WTC11 (cell line): ENCODE measurements at places on chromosomes 4 and X. TPM values are rescaled to one million over a fixed set of nuclear protein-coding genes. Genes with fewer than 3 reads are reported as not detected.
A peak's percentile ranks its signal among the peaks of the same experiment; 100 is the strongest.

The S100P gene
- 0.55 TPM in 1 of 3 replicates, not detected in the others for total RNA-seq

The MGST2 gene
- 13.6 to 14.9 TPM (median 14.8 TPM) in 3 replicates for total RNA-seq

The RBMXL3 gene
- total RNA-seq, result not detected in 3 replicates

GRCh38 chr4:71540749-71541269 lies 202.0 kb downstream of the SLC4A4 start:
- no peaks in the 10 kb centered on the region for H3K27me3 ChIP-seq
- H3K27ac ChIP-seq, result no peak overlapping the region
- no peak for DNase-seq
- H3K36me3 ChIP-seq, result no peaks in the 10 kb centered on the region
- H3K4me3 ChIP-seq, result no peak overlapping the region
- peaks cover 6% of the 10 kb centered on the region for H3K4me1 ChIP-seq

GRCh38 chrX:123348468-123348867 lies 164.4 kb downstream of the GRIA3 start:
- peak overlapping the region; percentile 60 for H3K27ac ChIP-seq
- H3K36me3 ChIP-seq, result no peaks in the 10 kb centered on the region
- no peak overlapping the region for H3K4me3 ChIP-seq
- H3K27me3 ChIP-seq, result no peaks in the 10 kb centered on the region

DNA sequence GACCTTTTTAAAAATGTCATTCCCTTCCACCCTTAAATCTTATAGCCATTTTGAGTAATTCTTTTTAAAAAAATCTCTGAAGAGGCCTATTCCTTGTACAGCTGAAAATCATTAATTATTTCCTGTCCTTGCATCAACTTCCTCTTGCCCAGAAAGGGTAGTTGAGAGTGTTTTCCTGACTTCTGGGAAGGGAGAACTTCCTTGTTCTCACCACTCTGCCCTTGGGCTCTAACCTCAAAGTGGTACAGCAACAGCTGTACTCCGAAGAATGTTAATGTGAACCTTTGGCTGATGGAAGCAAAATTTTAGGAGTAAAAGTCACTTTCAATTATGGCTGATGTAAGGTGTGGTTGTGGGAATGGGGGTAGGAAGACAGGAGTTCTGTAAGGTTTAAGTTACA lies 15.1 kb upstream of the FABP2 start:
- H3K27ac ChIP-seq, result peak overlapping the region; percentile 5; the same call in 1 of the 2 replicates
- no peak for DNase-seq
- H3K36me3 ChIP-seq, result no peaks in the 10 kb centered on the region

DNA sequence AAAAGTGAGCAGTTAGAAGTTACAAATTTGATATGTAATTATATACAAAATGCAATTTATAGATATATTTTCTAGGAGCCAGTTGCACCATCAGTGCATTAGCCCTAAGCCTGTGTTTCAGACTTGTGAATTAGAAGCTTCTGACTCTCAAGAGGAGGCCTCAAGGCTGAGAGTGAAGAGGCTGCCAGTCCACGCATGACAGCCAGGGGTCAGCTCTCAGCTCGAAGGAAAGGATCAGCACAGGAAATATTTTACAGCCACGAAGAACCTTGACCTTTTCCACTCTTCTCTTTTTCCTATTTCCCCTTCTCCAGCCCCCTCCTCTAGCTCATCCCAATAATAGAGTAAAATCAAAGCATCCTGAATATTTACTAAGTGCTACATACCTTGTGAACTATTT lies 642.4 kb downstream of the TRIML1 start:
- peaks cover 7% of the 10 kb centered on the region; the same call in 1 of the 2 replicates for H3K4me1 ChIP-seq
- no peak overlapping the region for H3K27ac ChIP-seq
- no peaks in the 10 kb centered on the region for H3K27me3 ChIP-seq
- H3K4me3 ChIP-seq, result no peak overlapping the region
- peak; percentile 39 for DNase-seq

- no peaks in the 10 kb centered on the region for H3K27me3 ChIP-seq
- no peaks in the 10 kb centered on the region for H3K36me3 ChIP-seq
- H3K4me3 ChIP-seq, result no peak overlapping the region
- no peak overlapping the region for H3K27ac ChIP-seq
- no peak for DNase-seq
- no peaks in the 10 kb centered on the region for H3K4me1 ChIP-seq
These were observed 1026.2 kb downstream of the DMD start for GRCh38 chrX:32185160-32185559.

- DNase-seq, result peak; percentile 13
- H3K4me3 ChIP-seq, result no peak overlapping the region
- H3K27me3 ChIP-seq, result no peaks in the 10 kb centered on the region
- H3K27ac ChIP-seq, result no peak overlapping the region
- no peaks in the 10 kb centered on the region for H3K36me3 ChIP-seq
These were observed 48.0 kb downstream of the SLC25A5 start for GRCh38 chrX:119516157-119516702.

DNA sequence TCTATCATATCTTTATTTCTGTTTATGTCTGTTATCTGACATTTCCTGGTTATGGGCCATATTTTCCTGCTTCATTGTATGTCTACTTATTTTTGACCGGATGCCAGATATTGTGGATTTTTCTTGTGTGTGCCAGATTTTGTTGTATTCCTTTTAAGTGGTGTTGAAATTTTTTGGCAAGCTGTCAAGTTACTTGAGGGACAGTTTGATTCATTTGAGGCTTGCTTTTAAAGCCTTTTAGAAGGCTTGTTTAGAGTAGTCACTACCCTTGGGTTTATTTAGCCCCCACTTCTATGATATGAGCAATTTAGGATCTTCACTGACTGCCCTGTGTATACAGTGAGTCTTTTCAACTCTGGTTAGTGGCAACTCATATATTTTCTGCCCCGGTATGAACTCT lies 29.2 kb upstream of the NPY2R start:
- H3K27ac ChIP-seq, result no peak overlapping the region
- H3K4me3 ChIP-seq, result no peak overlapping the region
- H3K36me3 ChIP-seq, result no peaks in the 10 kb centered on the region
- no peak for DNase-seq
- H3K27me3 ChIP-seq, result no peaks in the 10 kb centered on the region

GRCh38 chr4:187786190-187786589 lies 209.4 kb upstream of the ZFP42 start:
- no peaks in the 10 kb centered on the region for H3K27me3 ChIP-seq
- no peak overlapping the region for H3K4me3 ChIP-seq
- DNase-seq, result no peak
- H3K27ac ChIP-seq, result no peak overlapping the region
